ENCODE measurements at places on chromosomes 4 and X.

DNA sequence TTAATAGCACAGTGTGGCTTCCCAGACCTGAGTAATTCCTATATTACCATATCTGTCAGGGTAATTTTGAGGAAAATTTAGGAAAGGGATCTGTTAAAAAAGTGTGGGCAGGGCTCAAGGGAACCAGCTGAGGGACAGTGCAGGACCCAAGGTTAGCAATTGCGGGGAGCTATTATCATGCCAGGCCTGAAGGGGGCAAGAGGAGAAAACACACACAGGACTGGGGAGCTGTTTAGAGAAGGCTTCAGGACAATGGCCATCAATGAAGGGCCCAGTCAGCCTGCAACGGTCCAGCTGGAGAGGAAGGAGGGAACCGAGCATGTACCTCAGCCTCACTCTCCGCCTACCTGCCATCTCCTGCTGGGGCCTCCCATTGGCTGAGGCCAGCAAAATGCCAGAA lies 19.0 kb upstream of the NHS start:
- DNase-seq, result no peak

DNA sequence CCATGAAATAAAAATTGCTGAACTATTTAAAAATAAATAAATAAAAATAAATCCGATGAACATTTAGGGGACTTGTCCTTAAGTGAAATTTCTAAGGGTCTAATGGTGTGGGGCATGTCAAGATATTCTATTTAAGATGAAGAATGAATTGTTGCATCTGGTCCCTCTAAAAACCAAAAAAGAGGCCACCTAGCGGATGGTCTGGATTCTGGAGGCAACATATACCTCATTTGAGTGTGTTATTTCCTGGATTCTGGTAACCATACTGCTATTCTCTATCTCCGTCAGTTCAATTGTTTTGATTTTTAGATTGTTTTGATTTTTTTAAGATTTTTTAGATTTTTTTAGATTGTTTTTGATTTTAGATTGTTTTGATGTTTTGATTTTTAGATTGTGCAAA lies 28.3 kb downstream of the AGTR2 start:
- no peak for DNase-seq

- DNase-seq, result no peak
These were observed 28.1 kb downstream of the ANK2 start for GRCh38 chr4:113077575-113077974.

DNA sequence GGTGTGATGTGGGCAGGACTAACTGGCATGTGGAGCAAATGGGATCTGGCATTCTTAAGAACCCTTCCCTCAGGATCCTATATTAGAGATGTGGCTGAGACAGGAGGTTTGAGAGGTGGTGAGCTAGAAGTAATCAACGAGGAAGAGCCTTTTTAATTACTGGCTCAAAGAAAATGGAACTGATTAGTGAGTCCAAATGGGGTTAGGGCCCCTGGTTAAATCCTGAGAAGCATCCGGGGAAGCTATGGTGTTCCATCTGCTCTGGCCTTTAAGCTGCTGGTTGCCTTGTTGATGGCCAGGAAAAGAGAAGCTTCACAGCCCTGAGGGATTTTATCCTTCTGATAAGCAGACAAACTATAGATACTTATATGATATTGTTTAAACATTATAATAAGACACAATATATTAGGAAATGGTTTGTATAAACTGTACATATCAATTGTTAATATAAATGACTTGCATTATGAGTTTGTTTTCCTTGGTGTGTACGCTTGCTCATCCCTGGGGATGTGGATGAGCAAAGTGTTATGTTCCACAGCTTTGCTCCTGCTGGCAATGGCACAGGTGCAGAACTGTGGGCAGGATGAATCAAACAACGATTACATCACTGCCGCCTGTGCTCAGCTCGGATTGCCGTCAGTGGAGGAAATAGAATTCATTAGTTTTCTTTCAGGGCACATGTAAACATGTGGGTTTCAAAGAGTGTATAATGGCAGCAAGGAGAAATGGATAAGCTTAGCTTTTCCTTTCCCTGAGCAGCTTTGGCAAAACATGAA lies 328.6 kb upstream of the ARX start:
- no peak for DNase-seq

DNA sequence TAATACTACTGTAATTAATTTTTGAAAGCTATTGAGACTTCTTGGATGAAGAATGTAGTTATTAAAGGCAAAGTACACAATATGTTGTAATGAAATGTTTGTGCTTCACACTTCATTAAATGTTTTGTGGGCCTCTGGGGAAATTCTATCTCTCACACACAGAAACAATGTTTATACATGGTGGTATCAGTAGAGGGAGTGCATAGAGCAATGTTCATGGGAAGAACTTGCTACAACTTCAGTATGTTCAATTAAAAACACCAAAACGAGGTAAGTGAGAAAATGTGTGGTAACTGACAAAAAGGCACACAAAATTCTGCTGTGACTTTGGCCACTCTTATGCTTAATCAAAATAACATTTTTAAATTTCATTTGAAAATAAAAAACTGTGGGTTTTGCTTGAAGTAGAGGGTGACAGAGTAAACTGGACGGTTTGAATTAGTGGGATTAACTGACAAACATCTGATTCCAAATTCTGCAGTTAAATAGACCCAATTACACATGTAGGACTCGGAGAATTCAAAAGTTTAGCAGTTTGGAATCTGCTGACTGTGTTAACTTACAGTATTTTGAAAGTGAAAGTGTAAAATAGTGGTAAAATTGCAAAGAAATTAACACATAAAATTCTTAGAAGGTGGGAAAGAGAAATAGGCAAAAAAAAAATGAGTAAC lies 111.4 kb upstream of the TTC29 start:
- no peak for DNase-seq

- DNase-seq, result no peak
These were observed 248.6 kb downstream of the AFAP1 start for GRCh38 chr4:7691061-7691460.

- no peak for DNase-seq
These were observed 97.0 kb upstream of the PTPN13 start for GRCh38 chr4:86497131-86497530.

GRCh38 chrX:113260474-113260873 lies 419.8 kb upstream of the AMOT start:
- DNase-seq, result no peak

- DNase-seq, result no peak
These were observed 6.3 kb downstream of the FNIP2 start for GRCh38 chr4:158775091-158775651.

DNA sequence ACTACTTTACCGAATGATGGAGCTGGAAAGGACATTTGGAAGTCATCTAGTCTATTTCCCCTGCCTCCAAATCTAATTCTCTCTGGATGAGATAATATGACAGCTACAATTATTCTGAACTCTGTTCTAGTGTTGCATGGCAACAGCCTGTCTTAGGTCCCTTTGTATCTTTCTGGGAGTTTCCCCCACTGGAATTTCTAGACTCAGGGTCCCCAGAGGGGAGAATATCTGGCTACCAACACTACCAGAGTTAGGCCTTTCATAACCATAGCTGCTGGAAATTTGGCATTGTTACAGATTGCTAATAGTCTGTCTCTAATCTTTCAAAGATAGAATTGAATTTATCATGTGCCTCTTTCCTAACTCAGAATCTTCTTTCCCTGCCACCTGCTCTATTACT lies 4.5 kb downstream of the MSN start:
- no peak for DNase-seq

DNA sequence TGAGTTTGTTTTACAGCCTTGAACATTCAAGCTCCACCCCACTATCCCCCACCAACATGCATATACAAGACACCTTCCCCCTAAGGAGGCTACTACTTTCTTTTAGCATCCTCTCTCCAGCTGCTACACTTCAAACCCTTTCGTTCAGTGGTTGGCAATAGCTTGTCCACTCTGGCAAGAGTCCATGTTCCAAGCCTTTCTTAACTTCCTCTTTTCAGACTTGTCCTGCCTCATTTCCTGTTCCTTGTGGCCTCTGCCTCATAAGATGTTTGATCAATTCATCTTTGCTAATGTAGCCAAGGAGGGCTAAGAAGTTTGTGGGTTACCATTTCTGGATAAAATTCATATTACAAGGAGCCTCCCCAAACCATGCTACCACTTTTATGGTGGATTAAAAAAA lies 20.8 kb upstream of the ZCCHC12 start:
- no peak for DNase-seq

Measured in central memory CD4-positive, alpha-beta T cell (primary cell).